Mesenteric fat pad (tissue), 1 donor: ENCODE measurements at places on chromosomes 12 and 14.
A peak's percentile ranks its signal among the peaks of the same experiment; 100 is the strongest.

- DNase-seq, result no peak
Measured at GRCh38 chr12:115609347-115609746, 668.1 kb downstream of the MED13L start.

GRCh38 chr14:93520053-93520607 is 89.4 kb downstream of the UNC79 start:
- no peak for DNase-seq

DNA sequence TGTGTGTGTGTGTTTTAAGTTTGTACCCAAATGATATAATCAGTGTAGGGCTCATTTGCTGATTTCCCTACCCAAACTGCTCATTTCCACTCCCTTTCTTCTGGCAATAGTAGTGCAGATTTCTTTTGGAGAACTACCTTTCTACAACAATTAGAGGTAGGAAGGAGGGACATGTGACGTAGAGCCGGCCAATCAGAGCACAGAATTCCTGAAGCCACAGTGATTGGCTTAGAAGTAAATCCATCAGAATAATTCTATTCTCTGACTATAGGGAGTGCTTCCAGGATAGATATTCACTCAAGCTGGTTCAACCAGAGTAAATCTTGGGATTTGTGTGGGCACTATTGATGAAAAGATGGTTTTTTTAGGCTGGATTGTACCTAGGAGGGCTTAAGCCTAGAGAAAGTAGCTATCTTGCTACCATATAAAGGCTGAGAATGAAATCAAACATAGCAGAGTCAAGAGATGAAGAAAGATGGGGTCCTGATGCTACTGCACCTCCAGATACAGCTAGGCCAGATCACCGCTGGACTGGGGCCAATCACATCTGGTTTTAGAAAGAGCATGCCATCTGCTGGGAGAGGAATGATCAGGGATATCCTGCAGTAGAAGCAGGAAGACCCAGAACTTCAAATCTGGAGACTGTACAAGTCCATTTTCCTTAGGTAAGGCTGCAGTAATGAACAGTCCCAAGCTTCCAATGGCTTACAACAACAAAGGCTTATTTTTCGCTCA is 54.1 kb upstream of the NUAK1 start:
- no peak for DNase-seq

GRCh38 chr12:46942579-46942978 is 116.8 kb upstream of the SLC38A4 start:
- DNase-seq, result no peak

- DNase-seq, result no peak
Measured at GRCh38 chr12:63961048-63961447, 116.5 kb downstream of the SRGAP1 start.

GRCh38 chr14:64968167-64968566 is 4.0 kb downstream of the RAB15 start:
- no peak for DNase-seq

DNA sequence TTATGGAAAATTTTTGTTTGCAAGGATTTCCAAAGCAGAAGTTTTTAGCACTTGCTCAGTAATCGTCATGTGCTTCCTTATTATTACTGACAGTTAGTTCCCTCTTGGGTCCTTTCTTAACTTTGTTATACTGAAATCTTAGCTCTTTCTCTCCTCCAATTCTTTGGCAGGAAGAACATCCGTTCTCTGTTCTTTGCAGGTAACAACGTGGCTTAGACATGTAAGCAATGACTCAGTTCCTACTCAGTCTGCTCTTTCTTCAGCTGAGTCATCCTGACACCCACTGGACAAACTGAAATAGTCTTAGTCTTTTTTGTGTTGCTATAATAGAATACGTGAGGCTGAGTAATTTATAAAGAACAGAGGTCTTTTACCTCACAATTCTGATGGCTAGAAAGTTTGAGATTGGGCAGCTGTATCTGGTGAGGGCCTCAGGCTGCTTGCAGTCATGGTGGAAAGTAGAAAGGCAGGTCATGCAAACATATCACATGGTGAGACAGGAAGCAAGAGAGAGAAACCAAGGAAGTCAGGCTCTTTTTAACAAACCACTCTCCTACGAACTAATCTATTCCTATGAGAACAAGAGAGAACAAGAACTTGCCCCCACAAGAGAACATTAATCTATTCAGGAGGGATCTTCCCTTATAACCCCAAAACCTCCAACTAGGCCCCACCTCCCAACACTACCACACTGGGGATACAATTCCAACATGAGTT is 49.2 kb downstream of the TESPA1 start:
- DNase-seq, result no peak

- no peak for DNase-seq
Measured at GRCh38 chr12:21456291-21456780, 18.9 kb downstream of the PYROXD1 start.

- DNase-seq, result no peak
Measured at GRCh38 chr14:33362934-33363333, 424.3 kb downstream of the NPAS3 start.

DNA sequence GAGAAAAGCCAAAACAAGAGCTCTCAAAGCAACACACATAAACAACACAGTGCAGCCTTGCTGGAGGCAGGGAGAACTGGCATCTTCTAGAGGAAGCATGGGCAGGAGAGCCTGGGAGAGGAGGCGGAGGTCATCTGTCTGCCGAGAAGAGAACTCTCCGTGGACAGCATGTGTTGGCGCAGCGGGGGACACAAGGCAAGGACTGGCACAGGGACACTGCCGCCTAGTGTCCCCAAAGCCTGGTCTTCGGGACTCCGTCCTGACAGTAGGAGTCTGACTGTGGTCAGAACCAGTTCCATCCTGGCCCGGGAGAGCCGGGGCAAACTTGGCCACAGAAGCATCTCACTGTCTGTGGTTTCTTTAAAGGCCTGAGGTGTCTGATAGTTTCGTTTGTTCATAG is 47.3 kb downstream of the KCNA1 start:
- no peak for DNase-seq

- no peak for DNase-seq
Measured at GRCh38 chr12:93243689-93244513, 133.8 kb upstream of the NUDT4 start.

- DNase-seq, result no peak
Measured at GRCh38 chr14:84453307-84453950, 1076.5 kb upstream of the FLRT2 start.

- no peak for DNase-seq
Measured at GRCh38 chr12:104505095-104505818, 48.5 kb downstream of the CHST11 start.

DNA sequence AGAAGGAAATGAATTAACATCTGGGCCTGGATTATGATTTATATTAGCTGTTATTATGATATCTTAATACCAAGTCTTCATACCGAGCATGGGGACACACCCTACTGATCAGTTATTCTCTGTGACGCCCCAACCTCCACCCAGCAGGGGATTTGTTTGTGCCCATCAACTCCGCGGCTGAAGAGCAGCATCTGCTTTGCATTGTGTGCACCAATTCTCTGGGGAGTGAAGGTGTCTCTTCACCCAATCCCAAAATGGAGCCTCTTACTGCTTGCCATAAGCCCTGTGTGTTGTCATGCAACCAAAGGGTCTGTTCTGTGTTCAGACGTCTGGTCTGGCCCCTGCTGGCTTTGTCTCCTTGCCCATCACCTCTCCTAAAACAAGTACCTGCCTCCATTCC is 25.4 kb downstream of the DHRS2 start:
- DNase-seq, result peak; percentile 37

GRCh38 chr14:26444822-26445221 is 153.0 kb downstream of the NOVA1 start:
- DNase-seq, result no peak

- no peak for DNase-seq
Measured at GRCh38 chr12:2260441-2260840, 207.7 kb downstream of the CACNA1C start.

DNA sequence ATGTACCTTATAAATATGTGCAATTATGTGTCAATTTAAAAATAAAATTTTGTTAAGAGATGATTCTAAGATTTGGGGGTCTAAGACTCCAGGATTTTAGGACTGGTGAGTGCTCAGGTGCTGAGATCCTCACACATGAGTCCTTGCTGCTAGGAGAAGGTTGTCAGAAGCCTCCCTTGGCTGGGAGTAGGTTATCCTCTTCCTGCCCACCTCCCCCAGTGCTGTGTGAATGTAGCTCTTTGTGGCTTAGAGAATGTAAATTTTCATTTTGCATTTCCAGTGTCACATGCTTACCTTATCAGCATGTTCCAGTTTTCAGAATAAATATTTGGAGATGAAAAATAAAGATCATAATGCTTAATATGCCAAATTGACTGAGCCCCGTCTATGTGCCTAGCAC is 114.2 kb upstream of the MDM1 start:
- no peak for DNase-seq

- DNase-seq, result no peak
Measured at GRCh38 chr12:24505366-24506015, 443.4 kb downstream of the BCAT1 start.

DNA sequence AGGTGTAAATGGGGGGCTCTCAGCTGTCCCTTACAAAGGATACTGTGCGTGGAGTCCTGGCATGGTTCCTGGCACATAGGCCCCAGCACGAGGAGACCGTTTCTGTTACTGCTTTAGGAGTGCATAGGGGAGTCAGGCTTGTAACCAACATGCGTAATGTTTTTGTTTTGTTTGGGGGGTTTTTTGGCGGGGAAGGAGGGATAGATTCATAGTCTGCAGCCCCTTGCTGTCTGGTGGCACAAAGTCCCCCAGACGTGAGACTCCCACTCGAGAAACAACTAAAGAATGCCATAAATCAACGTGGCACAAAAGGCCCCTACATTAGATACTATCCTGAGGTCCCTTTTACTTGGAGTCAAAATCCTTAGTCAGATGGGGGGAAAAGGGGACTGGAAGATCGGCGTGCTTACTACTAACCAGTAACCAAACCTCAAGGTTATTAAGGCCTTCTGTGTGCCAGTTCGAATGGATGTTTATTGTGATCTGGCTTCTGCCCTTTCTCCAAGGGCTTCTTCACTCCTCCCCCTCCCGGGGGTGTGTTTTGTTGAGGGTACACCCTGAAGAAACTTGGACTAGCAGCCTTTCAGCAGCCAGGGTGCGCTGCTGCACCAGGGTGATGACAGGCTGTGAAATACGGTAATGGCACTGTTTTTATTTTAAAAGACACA is 874 bp downstream of the ISCU start:
- DNase-seq, result no peak

GRCh38 chr14:58100735-58101368 is 51.2 kb downstream of the ARMH4 start:
- DNase-seq, result no peak

DNA sequence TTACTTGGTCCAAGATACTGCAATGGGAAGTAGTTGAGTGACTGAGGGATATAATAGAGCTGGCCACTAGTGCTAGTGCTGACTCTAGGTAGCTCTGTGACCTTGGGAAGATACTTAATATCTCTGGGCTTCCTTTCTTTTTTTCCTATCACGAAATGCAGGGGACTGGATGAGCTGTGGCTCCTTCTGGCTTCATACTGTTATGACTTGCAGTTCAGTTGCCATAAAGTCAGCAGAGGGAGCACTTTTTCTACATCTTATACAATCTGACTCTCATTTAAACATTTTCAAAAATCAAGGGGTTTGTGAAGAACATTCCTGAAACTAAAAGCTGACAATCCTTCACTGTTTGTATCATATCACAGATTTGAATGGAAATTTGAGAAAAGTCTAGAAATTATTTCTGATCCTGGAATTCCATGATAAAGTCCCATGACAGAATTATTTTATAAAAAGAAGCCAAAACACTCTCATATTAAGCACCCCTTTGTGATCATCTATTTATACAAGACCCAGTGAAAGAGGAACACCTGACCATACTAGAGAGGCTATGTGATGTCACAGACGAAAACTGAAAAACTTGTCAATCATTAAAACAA is 5.3 kb downstream of the BHLHE41 start:
- no peak for DNase-seq

DNA sequence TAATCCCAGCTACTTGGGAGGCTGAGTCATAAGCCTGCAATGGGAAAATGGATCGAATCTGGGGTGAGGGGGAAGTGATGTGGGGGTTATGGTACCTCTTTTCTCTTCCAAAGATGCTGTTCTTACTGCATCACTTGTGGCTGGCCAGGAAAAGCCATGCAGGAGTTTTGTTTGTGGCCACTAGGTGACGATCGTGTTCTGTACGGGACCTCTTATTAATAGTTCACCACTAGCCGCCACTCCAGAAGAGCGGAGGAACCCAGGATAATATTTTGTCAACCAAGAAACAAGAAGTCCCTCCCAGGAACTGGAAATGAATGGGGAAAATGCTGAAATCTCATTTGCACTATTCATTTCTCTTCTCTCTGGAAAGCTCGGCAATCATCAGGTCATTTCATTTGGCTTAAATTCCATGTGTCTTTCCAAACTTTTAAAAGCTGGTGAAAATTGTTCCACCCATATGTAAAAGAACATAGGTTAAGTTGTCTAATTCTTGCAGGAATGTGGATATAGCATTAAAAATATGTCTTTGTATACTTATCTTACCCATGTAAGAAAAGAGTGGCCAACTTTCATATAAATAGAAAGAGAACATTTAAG is 8.9 kb downstream of the GPR65 start:
- DNase-seq, result no peak

DNA sequence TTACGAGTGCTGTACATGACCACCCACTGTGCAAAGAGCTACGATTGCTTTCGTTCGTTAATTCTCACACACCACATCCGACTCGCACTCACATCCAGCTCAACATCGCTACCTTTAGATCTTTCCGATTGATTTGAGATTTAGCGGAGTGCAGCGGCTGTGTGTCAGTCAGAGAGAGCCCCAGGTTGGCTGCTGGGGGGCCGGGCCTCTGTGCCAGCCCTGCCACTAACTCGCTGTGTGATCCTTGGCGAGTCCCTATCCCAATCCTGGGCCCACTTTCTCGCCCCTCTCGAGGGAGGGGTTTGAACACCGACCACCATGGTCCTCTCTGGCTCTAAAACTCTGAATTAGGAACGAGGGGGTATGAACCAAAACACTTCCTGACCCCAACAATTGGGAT is 8.6 kb downstream of the DLK1 start:
- peak; percentile 62 for DNase-seq

DNA sequence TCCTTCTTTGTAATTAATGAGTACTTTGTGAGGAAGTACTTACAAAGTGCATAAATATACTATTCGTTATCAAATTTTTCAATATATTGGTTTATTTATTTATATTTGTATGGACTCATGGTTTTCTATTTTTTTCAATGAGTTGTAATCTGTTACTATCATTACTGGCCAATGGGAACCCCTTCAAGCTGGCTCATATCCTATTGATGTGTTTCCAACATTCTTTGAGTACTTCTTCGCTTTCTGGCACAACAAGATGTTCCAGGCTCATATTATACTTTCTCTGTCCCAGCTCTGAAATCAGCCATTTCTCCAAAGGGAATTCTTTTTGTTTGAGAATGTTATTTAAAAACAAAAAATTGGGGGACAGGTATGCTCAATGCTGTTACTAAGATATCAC is 17.5 kb downstream of the YBX3 start:
- DNase-seq, result no peak

- no peak for DNase-seq
Measured at GRCh38 chr12:84696908-84697540, 215.6 kb downstream of the SLC6A15 start.

DNA sequence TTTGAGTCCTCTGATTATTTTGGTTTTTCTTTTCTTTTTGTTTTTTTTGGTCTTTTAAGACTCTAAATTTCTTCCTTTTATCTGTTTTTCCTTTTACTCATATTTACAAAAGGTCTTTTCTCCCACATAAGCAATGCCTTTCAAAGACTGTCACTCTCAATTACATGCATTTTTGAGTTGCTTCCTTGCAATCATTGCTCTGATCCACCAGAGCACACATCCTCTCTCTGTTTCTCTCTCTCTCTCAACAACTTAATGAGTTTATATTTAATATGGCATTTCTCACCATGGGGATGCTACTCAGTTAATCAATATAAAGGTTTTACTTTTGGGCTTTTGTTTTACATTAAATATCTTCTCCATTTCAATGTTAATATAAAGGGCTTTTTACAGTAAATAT is 62.7 kb upstream of the OR10AD1 start:
- DNase-seq, result no peak

GRCh38 chr14:93736378-93737014 is 51.8 kb downstream of the PRIMA1 start:
- no peak for DNase-seq
